ENCODE measurements at places on chromosomes 6 and 20.
A peak's percentile ranks its signal among the peaks of the same experiment; 100 is the strongest.

DNA sequence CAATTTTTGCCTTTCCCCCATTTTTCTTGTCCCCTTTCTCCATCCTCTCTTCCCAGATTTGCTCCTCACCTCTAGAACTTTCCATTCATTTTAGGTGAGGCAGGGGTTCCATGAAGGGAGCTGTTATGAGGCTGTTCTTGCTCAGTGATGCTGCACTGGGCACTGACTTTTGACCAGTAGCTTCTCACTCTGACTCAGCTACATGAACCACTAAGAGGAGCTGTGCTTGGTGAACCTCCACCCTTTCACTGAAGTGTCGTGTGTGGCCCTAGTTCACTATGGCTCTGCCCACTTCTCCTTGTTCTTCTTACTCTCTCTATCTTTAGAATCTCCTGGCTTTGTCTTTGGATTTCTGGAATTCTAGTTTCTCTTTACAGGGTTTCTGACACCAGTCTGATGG lies 307.1 kb upstream of the RNF24 start:
- DNase-seq: no peak

DNA sequence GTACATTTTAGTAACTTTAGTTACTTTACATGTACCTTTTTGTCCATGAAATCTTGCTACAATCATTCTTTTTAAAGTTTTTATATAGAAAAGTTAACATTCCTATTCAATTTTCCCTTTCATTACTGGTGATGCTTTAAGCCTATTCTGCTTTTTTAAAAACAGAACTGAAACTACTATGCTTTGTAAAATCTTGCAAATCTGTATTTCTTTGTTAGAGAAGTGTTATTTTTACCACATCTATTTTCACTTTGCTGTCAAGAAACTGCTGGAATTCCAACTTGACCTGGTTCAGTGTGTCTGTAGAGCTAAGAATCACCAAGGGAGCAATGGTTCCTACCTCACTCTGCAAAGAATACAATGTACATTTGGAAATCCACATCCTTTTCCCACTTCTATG lies 21.8 kb upstream of the SAMD5 start:
- no peak for DNase-seq

DNA sequence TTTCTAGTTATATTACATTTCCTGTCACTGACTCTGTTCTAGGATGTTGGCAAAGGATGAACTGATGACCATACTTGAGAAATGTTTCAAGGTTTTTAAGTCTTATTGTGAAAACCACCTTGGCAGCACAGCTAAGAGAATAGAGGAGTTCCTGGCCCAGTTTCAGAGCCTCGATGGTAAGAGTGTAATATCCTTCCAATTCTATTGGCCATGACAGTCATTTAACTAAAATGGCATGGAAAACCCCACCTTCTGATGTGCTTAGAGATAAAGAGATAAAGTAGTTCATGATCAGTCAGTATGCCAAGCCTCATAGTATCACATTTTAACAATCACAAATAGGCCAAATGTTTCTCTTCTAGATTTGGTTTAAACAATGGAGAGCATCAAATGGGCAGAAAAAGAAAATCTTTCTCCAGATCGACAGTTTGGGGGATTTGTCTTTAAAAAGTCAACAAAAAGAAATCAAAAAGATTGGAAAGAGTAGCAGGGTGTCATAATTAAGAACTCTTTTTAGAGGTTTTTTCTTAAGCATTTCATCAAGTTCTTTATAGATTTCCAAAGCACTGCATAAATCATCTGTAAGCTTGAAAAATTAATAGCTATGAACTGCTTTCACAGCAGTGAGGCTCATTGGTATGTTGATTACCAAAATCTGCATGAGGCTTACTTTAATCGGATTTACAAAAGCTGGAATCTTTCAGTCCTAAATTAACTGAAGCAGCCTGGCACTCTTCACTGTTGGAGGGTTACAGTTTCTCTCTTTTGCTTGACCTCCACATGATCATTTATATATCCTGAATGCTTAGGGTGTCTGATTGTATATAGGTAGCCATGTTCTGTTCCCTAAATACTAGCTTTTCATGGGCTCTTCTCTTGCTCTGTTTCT lies 48.7 kb downstream of the AKIRIN2 start:
- peak; percentile 27 for DNase-seq

GRCh38 chr20:37804584-37805566 lies 98.1 kb upstream of the VSTM2L start:
- no peak for DNase-seq

DNA sequence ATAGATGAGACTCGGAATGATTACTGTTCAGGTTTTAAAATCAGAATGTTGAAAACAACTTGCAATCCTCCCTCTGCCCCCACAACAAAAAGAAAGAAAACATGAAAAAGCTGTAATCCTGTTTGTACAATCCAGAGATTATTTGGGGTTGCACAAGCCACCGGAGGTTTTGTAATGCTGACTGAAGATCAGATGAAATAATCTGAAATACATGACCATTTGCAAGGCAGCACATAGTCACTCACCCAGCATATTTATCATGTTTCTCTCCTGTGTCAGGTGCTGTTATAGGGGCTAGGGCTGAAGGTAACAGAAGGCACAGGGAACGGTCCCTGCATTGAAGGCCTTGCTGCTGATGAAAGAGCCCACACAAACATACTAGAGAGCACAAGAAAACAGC lies 85.3 kb downstream of the SIM1 start:
- no peak for DNase-seq

- peak; percentile 60 for DNase-seq
Observed at GRCh38 chr6:118565311-118565960, 17.3 kb downstream of the PLN start.
